ENCODE measurements at places on chromosomes 2 and 18. TPM values are rescaled to one million over a fixed set of nuclear protein-coding genes. Genes with fewer than 3 reads are reported as not detected.

Gene IL1RN
- total RNA-seq = not detected

Gene STEAP3
- total RNA-seq = 5.0 TPM

Gene STAMBP
- total RNA-seq = 20.0 TPM

Gene UGT1A10
- total RNA-seq = not detected

Gene CAD
- 29.3 TPM for total RNA-seq

Gene CPO
- not detected for total RNA-seq

Gene HSPD1
- total RNA-seq = 132 TPM

Measured in cardiac atrium fibroblast (primary cell).